ENCODE measurements at places on chromosomes 1 and 21. TPM values are rescaled to one million over a fixed set of nuclear protein-coding genes. Genes with fewer than 3 reads are reported as not detected.

Gene ACTA1
- polyA plus RNA-seq = 19.0 TPM

Gene S100A9
- 485 TPM for polyA plus RNA-seq

Gene KCND3
- 3.6 TPM for polyA plus RNA-seq

Gene AMY1A
- not detected for polyA plus RNA-seq

- peak; percentile 55 for DNase-seq
Observed at GRCh38 chr1:24501371-24502064, 1.1 kb upstream of the RCAN3 start.

DNA sequence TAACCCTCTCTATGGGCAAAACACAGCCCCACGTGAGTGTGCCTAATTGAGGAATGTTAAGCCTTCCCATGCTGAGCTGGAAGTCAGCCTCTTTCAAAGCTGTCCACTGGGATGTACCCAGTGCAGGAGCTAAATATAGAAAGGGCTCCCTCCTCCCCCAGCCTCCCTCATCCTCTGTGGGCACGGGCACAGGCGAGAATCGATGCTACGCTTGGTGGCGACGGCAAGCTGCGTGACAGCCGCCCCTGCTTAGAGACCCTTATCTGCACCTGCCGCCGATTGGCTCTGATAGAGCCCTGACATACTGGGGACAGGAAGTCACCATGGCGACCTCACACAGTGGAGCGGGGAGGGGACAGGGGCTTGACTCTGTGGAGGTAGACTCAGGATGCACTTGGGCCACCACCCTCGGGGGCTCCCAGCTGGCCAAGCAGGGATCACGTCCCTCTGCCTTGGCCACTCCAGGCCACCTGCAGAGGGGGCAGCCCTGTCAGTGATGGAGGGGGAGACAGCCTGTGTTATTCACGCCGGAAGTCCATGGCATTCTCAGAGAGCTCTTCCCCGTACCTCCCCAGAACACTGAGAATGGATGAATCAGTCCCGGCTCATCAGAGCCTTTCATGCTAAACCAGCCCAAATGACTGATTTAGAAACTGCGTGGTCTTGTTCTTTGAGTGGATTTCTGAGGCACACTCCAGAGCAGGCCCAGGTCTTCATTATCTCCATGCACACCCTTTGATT, 84.8 kb downstream of the KCND3 start:
- no peak for DNase-seq

Gene TRABD2B
- polyA plus RNA-seq = 6.5 TPM

- DNase-seq = no peak
Observed at GRCh38 chr1:44270686-44271628, 57.7 kb downstream of the DMAP1 start.

- no peak for DNase-seq
Observed at GRCh38 chr21:27047658-27048314, 80.9 kb upstream of the ADAMTS5 start.

DNA sequence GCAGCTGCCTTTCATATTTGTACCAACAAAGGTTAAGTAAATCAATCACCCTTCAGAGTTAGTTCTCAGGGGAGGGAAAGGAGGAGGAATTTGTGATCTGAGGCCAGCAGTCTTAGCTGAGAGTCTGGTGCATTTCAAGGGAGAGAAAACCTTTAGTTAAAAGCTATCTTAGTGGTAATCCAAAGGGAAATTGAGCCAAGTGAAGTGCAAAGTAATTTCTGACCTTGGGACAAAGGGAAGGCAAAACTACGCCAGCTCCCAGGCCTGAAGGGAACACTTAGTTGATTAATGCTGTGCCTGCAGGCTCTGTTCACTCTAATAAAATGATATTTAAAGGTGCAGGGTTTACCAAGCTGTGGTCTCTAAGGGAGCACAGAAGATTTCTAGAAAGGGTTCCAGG, 23.1 kb upstream of the FMOD start:
- no peak for DNase-seq

- DNase-seq = no peak
Observed at GRCh38 chr1:223001653-223002634, 141.1 kb downstream of the TLR5 start.

DNA sequence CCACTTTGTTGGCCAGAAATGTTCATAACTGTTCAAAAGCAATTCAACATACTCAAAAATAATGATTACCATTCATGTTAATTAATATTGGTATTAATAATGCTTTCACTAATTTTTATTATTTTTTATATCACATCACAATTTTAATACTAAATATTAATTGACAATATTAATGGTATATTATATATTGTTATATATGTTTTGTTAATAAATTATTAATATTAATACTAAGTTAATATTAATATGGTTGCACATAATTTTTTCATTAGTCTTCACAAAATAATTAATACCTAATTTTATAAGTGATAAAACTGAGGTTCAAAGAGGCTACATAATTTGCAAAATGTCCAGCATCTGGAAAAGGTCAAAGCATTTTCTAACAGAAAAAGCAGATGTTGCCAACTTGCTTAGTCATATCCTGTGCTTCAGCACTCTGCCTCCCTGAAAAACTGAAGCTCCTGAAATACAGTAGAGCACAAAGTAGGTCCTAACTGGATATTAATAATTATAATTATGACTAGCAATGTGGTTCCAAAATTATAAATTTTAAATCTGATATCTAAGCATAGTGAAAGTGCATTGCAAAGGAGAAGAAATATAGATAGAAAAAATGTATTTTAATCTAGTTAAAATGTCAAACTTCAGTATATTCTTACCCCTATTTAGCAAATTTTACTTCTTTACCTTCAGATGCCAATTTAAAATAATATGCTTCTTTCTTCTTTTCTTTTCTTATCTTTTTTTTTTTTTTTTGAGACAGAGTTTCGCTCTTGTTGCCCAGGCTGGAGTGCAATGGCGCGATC, 123.2 kb upstream of the TNFSF4 start:
- DNase-seq = no peak

Gene KDF1
- 0.23 TPM for polyA plus RNA-seq

DNA sequence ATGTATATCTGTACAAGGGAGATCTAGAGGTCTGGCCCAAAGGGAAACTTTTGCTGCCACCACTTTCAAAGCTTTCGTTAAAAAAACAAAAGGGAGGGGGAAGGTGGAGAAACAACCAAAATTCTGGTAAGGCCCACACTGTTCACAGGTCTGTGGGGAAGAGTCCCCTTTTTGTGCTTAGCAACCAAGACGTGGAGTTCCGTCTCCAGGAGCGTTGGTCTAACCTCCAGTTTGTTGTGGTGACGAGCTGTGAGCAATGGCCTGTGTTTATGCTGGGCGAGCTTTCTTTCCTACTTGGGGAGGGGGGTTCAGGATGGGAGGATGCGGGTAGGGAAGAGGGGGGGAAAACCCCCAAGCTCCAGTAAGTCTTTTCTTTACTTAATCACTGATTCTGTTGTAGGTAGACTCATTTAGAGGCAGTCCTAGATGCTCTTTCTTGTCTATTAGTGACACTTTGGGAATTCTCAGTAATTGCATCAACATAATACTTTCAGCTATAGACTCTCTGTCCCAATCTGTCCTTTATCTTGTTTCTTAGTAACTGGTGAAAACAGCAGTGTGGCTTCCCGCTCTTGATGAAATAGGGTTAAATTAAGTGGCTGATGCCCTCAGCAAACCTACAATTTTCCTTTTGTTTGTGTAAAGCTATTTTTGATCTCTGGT, 1.5 kb downstream of the HIPK1 start:
- DNase-seq = peak; percentile 59

Gene LPAR3
- not detected for polyA plus RNA-seq

DNA sequence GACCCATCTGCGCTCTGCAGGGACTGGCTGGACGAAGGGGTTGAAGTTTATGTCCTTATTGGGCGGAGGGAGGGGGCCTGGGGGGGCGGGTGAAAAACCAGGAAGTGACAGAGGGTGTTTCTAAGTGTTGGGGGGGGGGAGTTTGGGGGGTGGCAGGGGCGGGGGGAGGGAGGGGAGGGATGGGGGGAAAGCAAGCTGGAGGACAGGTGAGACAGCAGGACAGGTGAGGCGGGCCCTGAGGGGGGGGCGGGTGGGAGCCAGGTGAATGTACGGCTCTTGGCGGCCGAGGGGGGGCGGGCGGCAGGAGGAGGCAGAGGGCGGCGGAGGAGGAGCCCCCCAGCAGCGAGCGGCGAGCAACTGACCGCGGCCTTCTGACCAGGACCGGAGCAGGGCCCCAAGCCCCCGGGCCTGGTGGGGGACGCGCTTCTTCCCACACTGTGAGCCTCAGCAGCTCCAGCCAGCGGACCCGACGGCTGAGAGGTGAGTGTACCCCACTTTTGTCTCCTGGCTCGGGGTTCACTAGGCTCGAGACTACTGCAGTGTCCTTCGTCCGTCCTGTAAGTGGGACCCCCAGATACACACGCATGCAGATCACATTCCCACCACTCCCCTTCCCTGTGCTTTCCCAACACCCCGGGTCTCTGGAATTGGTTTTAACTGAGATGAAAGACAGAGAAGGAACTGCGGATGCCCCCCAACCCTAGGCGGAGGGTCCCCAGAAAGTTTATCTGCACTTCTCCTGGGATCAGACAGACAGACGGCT, at the start of gene ZBTB7B:
Gene ZBTB7B (plus strand): TSS at position 339 of the 763 bp plus-strand sequence. CDS start 11,859 bp downstream, outside the sequence.
- DNase-seq = peak; percentile 76

DNA sequence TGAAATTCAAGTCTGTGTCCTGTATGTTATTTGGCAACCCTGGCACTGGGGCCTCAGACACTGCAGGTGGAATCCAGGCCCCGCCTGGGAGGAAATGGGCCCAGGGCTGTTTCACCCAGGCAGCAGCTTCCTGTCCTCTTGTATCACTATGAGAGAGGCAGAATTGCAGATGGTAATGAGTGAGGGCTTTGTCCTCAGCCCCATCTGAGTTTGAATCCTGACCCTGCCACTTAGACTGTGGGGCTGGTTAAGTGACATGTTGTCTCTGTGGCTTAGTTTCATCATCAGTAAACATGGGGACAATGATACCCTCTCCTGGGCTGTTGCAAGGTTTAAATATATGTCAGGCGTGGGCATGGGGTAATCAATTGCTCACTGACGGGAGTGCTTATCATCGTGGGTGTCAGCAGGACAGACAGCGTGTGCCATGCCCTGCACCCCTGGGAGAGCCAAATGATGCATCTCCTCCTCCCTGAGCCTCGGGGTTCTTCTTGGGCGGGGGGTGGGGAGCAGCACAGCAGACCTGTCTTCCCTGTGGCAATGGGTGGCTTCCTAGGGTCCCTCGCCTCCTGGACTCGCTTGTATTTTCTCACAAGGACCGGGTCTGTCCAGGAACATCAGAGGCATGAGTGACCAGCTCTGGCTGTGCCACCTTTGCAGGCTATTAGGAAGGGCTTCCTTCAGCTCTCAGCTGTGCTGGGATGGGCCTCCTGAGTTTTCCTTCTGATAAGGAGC, 42.1 kb downstream of the ARHGEF10L start:
- no peak for DNase-seq

Gene C1orf216
- 14.4 TPM for polyA plus RNA-seq

Gene PLA2G2D
- not detected for polyA plus RNA-seq
